ENCODE measurements at places on chromosomes 3 and 15.

GRCh38 chr3:190566043-190566933, 52.4 kb downstream of the IL1RAP start:
- DNase-seq, result no peak

DNA sequence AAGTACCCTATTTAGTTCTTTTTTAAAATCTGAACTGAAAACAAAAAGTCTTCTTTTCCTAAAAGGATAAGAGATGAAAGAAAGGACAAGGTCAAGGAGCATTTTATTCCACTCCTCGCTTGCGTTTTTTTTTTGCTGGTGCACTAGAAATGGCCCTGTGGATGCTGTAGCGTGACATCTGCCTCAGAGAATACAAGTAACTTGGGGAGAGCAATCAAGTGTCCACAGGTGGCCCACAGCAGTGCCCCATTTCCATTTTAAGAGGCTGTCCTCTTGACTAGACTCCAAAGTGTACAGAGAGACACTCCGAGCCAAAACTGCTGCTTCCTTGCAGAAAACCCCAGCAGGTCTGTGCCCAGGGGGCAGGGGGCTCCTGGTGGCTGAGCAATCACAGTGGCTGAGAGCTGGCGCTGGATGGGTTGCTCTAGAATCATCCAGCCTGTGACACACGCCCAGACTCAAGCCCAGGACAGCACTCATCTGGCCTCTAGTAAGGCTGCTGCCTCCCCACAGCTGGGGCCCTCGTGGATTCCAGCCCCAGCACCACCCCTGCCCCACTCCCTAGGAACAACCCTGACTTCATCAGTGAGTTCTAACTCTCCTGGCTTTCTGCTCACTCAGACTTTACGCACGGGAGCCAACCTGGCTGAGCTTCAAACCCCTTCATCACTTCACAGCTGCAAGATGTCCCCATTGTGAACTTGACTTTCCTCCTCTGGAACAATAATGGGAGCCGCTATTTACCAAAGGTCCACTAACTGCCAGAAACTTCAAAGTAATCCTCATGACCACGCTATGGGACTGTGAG, 71.1 kb upstream of the SPATA12 start:
- no peak for DNase-seq

DNA sequence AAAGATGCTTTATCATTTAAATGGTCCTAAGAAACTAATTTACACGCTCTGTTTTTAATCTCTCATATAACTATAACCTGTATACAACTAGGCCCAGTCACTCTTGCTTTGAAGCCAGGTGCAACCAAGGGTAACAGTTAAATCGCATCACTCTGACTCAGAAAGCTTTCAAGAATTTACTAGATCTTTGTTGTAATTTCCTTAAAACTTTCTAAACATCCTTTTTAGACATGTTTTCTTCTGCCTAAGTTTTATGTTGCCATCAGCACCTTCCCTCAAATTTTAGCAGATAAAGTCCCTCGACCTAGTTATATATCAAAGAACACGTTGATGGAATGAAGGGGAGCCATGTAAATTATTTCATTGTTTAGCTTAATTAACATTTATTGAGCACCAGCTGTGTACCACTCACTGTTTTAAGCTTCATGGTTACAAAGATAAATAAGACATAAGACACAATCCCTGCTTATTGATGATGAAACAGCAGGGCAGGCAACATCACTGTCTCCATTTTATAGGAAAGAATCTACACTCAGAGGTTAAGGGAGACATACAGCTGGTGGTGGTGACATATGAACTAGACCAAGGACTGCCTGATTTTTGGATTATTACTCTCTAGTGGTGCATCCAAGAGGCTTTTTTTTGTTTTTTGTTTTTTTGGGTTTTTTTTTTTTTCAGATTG, 101.0 kb downstream of the CD200R1L start:
- DNase-seq, result no peak

- no peak for DNase-seq
Observed at GRCh38 chr3:172627057-172627809, 83.6 kb downstream of the NCEH1 start.

DNA sequence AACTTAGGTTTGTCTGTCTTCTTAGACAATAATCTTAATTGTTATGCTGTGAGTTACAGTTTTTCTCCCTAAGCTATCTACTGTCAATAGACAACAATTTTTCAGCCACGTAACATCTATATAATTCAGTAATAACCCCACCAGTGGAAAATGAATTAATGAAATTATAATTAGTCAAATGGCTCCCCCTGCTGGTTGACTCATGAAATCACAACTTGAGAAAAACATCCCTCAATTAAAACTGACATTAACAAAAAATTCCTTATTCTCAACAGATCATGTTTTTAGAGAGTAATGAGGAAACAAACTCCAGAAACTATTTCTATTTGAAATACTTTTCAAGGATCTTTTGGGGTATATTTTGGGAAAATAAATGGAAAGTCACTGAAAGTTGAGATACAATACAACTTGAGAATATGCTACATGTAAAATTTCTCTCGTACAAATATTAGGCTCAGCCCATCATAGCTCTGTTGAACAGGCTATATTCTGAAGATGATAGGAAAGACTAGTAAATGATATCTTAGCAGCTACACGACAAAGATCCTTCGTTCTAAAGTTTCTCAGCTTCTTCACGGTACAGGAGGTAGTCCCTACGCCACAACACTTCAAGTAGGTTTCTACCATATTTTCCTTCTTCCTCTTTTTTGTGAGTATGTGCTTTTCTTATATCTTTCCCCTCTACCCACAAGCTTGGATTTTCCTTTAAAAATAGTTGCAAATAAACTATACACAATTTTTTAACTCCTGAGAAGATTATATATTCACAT, 20.7 kb downstream of the PPP1R2 start:
- DNase-seq, result no peak

DNA sequence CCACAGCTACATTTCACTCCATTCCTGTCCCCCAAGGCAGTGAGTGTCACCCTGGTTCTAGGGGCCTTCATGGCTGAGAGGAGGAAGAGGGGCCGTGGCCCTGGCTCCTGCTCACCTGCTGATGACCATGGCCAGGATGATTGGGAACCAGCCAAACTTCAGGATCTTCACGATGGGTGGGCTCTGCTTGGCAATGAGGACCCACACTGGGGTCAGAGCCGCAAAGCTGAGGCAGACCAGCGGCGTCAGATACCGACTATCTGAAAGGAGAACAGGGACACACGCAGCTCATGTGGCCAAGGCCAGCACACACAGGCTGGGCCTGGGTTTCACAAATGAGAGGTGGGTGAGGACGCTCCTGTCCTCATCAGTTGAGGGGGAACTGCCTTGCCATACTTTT, 47.6 kb downstream of the ROPN1B start:
- no peak for DNase-seq

GRCh38 chr3:156273111-156273694, 152.8 kb downstream of the KCNAB1 start:
- DNase-seq, result no peak
